ENCODE measurements at places on chromosomes 6 and 20.

DNA sequence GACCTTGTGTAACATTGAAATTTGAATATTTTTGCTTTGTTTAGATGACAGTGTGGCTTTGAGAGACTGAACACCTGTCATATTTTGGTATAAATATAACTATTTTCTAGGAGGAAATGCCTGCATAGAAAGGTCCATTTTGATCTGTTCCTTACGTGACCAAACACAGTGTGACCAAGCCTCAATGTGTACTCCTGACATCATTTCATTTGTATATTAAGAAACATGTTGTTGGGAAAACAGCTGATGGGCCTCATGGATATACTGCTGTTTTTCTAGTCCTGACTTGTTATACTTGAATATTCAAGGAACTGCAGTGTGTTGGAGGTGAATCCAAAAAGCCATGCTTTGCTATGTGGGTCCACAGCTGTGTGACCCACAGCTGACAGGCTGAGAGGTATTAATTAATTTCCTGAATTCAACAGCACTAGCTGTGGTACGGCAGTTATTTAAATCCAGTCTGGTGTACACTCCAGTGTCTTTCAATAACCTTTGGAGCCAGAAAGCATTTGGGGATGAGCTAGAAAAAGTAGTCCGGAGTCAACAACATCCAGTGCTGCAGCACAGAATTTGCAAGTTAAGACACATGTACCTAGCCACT is 18.9 kb downstream of the NCOA7 start:
- DNase-seq = no peak

GRCh38 chr6:163092876-163093275 is 321.6 kb upstream of the QKI start:
- DNase-seq = no peak

DNA sequence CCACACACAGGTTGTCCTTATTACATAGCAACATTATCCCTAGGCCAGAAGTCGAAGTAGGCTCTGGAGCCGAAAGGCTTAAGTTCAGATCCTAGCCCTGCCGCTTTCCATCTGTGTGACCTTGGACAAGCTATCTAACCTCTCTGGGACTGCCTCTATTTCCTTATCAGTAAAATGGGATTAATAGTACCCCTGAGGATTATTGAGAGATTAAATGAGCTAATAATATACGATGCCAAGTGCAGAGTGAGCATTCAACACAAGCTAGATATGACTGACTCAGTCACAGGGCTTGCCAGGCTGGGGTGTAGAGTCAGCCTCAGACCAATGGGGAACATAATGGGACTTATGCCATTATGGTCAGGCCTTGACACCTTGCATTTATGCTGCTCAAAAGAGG is 8.9 kb upstream of the SPATA2 start:
- no peak for DNase-seq

DNA sequence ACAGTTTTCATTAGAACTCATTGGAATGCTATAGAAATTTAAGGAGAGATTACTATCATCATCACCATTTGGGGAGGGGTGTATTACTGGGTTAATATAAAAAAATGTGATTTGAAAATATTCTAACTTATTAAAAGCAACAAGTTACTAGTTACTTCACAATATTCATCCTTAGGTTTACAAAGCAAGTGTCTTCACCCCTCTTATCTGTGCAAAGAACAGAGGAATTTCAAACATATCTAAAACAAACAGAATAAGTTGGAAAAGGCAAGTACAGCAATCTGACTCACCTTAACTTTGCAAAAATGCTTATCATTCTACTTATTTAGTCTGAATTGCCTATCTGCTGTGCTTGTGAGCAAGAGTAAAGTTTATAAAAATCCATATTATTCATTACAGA is 32.9 kb downstream of the DCBLD1 start:
- DNase-seq = no peak

DNA sequence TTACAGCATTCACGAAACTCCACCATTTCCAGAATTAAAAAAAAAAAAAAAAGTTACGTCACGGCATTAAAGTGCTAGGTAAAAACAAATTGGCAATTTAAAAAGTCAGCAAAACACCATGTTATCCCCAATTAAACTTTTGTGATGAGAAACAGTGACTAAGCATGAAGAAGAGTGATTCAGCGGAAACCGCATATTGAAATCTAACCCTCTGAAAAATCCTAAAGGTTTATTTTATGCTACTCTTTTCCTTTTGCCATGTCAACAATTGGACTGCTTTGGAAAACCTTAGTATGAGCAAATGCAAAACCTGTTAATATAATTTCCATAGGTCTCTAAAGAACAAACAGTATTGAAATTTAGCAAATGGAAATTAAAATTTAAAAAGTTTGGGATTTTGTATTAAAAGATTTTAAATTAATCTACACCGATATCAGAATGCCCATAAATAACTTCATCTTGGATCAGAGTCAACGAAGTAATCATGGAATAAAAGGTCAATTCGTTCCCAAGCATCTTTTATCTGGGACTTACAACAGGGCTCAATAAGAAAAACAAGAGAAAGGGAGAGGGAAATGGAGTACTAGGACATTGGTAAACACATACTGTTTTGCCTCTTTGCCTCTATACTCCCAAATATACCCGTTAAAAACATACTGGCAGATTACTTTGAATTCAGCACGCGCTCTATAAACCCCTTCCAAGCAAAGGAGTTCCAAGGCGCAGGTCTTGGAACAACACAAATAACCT is 1.1 kb downstream of the FBXO30 start:
- DNase-seq = no peak

- no peak for DNase-seq
These were observed 242.8 kb downstream of the UST start for GRCh38 chr6:148989585-148989984.

- DNase-seq = no peak
These were observed 76.0 kb upstream of the BMP2 start for GRCh38 chr20:6691516-6691915.

DNA sequence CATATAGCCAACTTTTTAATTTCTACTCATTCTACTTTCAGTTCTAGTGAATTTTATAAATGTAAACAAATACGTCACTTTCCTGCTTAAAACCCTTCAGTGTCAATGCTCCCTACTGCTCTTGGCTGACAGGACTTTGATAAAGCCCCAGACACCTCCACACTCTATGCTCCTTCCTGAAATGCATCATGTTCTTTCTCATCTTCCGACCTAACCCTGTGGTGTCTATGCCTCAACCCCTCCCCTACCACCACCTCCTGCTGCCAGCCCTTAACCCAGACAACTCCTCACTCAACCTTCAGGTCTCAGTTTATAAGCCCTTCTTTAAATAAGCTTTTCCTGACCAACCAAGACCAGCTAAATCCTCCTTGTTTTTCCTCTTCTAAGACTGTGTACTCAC is 19.1 kb downstream of the TLDC2 start:
- no peak for DNase-seq

DNA sequence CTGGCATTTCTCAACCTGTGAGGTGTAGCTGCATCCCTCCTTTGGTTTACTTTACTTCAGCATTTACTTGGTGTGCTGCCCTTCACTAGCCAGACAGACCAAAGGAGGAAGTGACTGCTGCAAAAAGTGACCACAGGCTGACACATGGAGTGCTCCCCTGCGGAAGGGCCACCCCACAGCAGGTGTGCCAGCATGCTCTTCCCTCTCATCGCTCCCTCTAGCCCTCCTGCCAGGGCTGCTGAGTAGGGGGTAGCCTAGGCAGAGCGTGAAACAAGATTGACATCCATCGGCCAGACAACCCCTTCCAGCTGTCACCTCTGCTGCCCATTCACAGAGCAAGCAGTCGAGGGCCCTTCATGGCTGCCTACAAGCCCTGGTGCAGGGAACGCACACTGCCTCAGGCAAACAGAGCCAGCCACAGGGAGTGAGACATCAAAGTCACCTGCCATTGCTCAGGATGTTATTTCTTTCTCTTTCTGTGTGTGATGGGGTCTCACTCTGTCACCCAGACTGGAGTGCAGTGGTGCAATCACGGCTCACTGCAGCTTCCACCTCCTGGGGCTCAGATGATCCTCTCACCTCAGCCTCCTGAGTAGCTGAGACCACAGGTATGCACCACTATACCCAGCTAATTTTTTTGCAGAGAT is 102.0 kb upstream of the RPS6KA2 start:
- DNase-seq = no peak

DNA sequence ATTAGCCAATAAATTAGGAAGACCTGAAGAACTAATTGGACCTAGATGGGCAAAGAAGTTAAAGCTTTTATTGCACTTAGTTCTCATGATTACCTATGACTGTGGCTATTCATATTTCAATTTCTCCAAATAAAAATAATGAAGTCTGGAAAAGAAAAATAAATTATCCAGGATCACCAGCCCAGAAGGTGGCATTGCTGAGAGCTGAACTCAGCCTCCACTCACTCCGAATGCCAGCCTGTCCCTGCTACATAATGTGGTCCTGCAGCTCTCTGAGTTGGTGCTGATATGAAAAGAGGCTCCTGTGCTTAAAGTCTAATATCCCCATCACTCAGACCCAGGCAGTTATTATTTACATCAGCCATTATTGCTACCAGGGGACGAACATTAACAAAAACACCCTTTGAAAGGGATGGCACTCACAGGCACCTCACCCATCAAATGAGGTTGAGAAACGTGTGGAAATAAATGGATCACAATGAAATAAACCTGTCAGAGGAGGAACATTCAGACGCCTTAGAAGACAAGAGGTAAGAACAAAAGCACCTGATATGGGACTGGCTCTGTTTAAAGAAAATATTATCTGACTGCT is 649.7 kb upstream of the CHD6 start:
- DNase-seq = no peak

DNA sequence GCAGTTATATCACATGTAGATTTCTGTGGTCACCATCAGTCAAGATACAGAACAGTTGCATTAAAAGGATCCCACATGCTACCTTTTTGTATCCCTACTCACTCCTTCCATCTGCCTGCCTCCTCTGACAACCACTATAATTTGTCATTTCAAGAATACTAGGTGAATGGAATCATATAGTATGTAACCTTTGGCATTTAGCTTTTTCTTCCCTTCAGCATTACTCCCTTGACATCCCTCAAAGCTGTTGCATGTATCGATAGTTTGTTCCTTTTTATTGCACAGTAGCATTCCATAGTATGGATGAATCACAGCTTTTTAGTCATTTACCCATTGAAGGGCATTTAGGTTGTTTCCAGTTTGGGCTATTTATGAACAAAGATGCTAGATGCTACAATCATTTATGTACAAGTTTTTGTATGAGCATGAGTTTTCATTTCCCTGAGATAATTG is 26.1 kb downstream of the NCOA7 start:
- DNase-seq = no peak

DNA sequence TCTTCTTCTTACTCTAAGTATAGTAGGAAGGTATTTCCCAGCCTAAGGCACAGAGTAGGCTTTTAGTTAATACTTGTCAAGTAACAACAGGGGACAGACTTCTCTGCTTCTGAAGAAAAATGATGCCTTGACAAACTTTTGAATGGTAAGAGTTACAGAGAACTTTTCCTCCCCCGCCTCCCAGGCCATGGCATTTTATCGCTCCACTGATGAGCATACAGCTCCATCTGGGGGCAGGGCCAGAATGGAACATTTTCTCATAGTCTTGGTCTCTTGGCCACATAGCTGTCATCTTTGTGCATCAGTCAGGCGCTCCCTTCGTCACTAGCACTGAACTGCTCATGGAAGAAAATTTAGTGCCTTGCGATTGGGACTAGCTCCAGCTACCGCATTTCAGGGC is 1066.8 kb upstream of the CITED2 start:
- DNase-seq = peak; percentile 52

- no peak for DNase-seq
These were observed 178.8 kb upstream of the AKAP12 start for GRCh38 chr6:151060766-151061531.

GRCh38 chr6:2883673-2884072 is 19.4 kb downstream of the SERPINB9 start:
- no peak for DNase-seq

GRCh38 chr6:43434001-43434840 is 6.9 kb downstream of the ABCC10 start:
- no peak for DNase-seq

DNA sequence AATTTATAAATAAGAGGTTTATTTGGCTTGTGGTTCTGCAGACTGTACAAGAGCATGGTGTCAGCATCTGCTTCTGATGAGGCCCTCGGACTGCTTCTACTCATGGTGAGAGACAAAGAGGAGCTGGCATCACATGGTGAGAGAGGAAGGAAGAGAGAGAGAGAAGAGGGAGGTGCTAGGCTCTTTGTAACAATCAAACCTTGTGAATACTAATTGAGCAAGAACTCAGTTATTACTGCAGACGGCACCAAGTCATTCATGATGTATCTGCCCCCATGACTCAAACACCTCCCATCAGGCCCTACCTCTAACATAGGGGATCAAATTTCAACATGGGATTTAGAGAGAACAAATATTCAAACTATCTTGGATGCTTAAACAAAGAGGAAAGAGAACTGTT is 6.3 kb upstream of the SIRPG start:
- no peak for DNase-seq

DNA sequence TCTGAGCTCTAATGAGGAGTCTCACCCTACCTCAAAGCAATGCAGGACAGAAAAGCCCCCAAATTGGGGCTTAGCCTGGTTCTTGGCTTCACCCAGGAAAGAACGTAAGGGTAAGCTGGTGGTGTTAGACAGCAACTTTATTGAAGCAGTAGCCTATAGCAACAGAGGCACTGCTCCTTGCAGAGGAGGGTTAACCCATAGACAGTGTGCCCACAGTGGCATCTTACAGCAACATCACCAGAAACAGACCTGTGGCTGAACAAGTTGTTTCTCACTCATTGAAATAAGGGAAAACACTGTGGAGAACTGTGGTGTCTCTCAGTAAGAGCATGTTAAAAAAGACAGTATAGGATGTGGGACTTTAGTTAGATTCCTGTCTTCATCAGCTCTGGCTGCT is 80.4 kb upstream of the SPTLC3 start:
- DNase-seq = no peak

GRCh38 chr6:41560431-41561192 is 14.4 kb downstream of the FOXP4 start:
- DNase-seq = no peak

DNA sequence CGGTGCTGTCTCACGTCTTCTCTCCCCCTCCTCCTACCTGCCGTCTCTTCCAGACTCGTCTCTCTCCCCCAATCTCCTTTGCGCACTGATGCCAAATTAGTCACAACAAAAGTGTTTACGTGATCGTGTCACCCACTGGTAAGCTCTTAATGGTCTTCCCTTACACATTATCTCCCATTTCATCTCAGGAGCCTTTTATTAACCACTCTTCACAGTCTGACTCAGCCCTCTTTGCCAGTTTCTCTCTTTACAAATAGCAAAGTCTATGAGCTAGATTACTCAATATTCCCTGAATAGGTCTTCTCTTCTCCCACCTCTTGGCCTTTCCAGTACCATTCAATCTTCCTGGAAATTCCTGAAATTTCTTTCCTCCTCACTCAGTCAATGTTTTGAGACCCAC is 247.0 kb downstream of the ESR1 start:
- no peak for DNase-seq

DNA sequence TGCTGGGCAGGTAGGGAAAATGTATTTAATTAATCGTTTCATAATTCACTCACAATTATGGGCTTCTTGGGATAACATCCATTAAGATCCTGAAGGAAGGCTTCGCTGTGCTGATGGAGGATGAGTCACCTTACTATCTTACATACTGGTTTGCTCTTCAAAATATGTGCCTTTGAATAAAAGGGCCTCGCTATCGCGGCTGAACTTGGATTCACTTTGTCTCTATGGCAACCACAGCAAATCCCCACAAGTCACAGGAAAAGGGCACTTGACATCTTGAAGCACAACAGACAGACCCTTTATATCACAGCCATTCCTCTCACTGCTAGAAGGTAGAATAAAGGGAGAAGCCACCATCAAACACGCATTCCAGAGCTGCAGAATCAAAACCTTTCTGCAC is 141.3 kb upstream of the MYLIP start:
- peak; percentile 88 for DNase-seq

GRCh38 chr6:8499540-8499939 is 64.2 kb upstream of the SLC35B3 start:
- DNase-seq = peak; percentile 26

All from NCI-H524 (cell line).